ENCODE measurements at places on chromosomes 7 and 10.

GRCh38 chr7:121081327-121081936, 92.9 kb downstream of the CPED1 start:
- peak; percentile 8 for DNase-seq

DNA sequence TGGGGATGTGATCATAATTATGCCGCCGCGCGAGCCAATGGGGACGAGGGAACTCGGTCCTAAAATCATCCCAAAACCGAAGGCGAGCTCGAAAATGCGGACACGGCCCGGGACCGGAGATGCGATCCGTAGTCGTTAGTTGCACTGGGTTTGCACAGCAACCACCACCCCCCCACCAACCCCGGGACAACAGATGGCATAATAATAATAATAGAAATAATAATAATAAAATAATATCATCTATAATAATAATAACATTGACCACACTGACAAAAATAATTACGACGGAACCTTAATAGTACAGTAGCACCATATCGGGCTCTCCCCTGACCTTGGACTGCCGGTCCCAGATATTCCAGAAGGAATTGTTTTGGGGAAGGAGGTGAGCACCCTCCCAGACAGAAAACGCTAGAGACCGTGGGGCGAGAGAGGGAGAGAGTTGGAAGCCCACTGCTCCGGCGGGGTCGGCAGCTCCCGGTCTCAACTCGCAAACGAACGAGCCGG, 1.1 kb upstream of the EMX2 start:
- no peak for DNase-seq

DNA sequence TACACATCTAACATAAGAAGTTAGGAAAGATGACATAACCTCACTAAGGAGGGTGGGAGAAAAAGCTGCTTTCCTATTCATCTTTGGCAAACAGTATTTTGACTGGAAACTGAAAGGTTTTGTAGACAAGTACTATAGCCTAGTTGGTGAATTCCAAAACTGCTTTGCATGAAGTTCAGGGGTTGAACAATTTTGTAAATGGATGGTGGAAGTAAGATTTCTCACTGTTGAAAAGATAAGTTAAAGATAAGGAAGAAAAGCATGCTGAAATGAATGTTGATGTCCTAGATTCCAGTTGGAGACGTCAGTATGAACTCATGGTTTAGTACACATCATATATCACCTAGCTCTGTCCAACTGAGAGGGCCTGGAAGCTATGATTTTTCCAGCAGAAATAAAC, 159.1 kb upstream of the FEZF1 start:
- DNase-seq, result no peak

DNA sequence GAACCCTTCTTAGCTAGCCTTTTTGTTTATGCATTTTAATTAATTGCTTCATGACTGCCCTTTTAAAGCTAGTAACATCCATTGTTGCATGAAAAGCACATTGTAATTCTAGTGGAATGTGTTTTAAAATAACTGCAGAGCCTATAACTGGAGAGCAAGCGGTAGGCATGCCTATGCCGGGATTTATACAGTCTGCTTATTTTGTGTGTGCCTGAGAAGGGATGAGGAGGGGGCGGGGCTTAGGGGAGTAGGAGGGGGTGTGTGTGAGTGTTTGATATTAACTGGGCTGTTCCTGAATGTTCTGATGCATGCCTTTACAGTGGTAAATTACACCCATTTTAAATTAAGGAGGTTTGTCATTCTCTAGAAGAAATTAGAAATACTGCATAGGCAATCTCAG, 208.1 kb downstream of the TCF7L2 start:
- DNase-seq, result no peak

- DNase-seq, result no peak
Observed at GRCh38 chr10:45432700-45433472, 58.9 kb downstream of the ALOX5 start.

DNA sequence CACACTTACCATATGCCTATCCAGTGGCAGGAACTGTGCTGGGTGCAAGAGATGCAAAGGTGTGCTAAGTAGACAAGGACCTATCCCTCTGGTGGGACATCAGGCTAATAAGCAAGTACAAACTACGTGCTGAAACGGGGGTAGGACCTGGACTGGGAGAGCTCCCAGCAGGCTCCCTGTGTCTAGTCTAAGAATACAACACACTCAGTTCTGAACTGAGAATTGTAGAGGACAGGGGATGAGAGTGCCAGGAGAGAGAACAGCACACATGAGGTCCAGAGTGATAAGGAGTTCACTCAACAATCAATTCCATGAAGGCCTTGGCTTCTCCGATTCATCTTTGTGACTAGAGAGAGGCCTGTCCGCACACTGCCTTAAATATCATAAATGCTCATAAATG, 253.7 kb downstream of the ELMO1 start:
- DNase-seq, result no peak

Data from KG1 (cell line).